ENCODE measurements at places on chromosomes 2 and 18. TPM values are rescaled to one million over a fixed set of nuclear protein-coding genes. Genes with fewer than 3 reads are reported as not detected.

RNU2-63P gene
- not detected for total RNA-seq

CYBRD1 gene
- 761 TPM for total RNA-seq

MOCOS gene
- 9.7 TPM for total RNA-seq

MRPS5 gene
- total RNA-seq: 54.4 TPM

GCG gene
- total RNA-seq: not detected

IL36B gene
- not detected for total RNA-seq

NOTO gene
- total RNA-seq: not detected

IL1F10 gene
- total RNA-seq: not detected

GPATCH11 gene
- 38.7 TPM for total RNA-seq

MYO3B gene
- total RNA-seq: 0.98 TPM

SNORC gene
- 9.2 TPM for total RNA-seq

TRPM8 gene
- total RNA-seq: not detected

PIEZO2 gene
- 26.2 TPM for total RNA-seq

GKN2 gene
- total RNA-seq: not detected

RBKS gene
- 1.1 TPM for total RNA-seq

DPP10 gene
- total RNA-seq: 0.33 TPM

AGBL5 gene
- 16.1 TPM for total RNA-seq
